Esophagus mucosa (tissue), 1 donor: ENCODE measurements at places on chromosomes 16 and 17. TPM values are rescaled to one million over a fixed set of nuclear protein-coding genes. Genes with fewer than 3 reads are reported as not detected.

The CTRL gene
- 0.64 TPM for total RNA-seq

The PRR29 gene
- not detected for total RNA-seq

The TAOK2 gene
- total RNA-seq: 17.7 TPM

The GLTPD2 gene
- total RNA-seq: not detected

The CTRB1 gene
- total RNA-seq: 0.44 TPM

The ZMYND15 gene
- total RNA-seq: 0.36 TPM

The IL17C gene
- not detected for total RNA-seq

DNA sequence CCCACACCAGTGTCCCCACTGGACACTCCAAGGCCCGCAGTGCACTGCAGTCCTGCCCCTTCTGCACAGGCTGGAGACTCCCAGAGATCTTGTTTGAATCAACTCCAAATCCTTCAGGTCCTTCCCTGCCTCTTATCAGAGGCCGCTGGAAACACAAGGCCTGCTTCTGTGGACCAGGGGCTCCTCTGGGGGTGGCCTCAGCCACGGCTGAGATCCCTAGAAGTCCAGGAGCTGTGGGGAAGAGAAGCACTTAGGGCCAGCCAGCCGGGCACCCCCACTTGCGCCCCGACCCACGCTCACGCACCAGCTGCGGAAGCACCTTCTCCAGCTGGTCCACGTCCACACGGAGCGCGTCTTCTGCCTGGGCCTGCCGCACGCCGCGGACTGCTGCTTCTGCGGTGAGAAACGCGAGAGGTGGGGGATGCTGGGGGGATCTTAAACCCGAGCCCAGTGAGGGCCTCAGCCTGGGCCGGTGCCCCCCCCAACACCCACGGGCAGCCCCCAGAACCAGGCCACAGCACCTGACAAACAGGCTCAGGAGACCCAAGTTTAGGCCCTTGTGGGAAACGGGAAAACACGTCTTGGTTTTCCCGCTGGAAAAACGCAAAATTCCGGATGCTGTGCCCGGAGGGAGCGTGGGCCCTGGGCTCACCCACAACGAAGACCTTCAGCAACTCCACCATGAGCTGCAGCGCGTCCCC lies 3.5 kb downstream of the CENPX start:
- ATAC-seq: no peak

- no peak for ATAC-seq
Measured at GRCh38 chr16:28830531-28830930, 7.7 kb downstream of the ATXN2L start.

GRCh38 chr16:85461814-85462713 lies 151.1 kb upstream of the GSE1 start:
- ATAC-seq: no peak

DNA sequence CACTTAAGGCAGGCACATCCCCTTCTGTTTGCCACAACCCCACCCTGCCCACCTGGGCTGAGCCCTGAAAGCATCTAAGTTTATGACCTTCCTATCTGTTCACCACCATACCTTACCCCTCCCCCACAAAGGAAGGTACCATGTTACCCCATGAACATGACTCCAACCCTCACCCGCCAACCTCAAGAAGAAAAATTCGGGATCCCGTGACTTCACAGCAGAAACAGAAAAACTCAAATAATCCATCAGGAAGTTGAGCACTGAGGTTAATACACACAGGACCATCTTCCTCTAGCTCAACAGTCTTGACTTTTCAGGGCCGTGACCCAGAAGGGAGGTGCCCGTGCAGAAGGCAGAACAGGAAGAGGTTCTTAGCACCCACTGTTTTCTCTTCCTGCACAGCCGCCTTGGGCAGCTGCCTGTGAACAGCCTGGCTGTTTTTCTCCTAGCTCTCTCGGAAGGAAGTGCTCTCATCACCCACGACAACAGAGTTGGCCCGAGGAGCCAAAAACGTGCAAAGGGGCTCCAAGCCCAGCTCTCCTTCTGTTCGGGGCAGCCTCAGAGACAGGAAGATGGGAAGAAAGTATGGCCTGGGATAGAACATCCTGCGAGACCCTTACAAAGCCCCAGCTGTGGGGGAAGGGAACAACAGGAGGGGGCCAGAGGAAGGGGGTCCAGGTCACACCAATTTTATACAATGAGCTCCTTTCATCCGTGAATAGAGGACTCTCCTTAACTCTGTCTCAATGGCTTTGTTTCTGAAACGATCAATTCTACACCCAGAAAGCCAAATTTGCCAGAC lies 101.1 kb downstream of the XYLT1 start:
- peak; percentile 69 for ATAC-seq

GRCh38 chr16:4387781-4388180 lies 16.1 kb downstream of the VASN start:
- no peak for ATAC-seq

DNA sequence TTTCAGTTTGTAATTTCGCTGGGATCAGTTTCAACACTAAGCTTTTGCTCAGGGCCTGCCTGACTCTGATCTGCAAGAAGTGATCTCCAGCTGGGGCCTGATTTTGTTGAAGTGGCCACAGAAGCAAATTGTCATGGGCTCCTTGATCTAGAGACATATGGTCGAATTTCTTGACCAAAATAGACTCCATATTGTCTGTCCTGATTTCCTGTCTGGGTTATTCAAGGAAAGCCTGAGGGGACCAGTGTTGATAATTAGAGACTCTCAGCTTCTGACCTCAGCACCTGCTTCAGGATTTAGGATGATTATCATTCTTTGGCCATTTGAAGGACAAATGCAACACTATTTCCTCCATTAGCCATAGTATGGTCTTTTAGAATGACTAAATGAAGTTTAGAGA lies 48.9 kb upstream of the MSI2 start:
- no peak for ATAC-seq

DNA sequence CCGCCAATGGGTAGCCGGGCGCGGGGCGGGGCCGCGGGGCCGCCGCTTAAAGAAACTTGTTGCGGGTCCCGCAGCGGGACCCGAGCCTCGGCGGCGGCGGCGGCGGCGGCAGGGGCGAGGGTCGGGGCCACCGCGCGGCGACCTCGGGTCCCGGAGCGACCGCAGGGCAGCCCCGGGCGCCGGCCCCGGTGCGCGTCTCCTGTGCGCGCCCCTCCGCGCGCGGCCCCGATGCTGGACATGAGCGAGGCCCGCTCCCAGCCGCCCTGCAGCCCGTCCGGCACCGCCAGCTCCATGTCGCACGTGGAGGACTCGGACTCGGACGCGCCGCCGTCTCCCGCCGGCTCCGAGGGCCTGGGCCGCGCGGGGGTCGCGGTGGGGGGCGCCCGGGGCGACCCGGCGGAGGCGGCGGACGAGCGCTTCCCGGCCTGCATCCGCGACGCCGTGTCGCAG lies at the start of gene SOX8:
Gene SOX8, plus strand, starts transcription at position 76 of the 450 bp plus-strand sequence. Its CDS starts 153 bp downstream, at position 229.
- ATAC-seq: no peak

DNA sequence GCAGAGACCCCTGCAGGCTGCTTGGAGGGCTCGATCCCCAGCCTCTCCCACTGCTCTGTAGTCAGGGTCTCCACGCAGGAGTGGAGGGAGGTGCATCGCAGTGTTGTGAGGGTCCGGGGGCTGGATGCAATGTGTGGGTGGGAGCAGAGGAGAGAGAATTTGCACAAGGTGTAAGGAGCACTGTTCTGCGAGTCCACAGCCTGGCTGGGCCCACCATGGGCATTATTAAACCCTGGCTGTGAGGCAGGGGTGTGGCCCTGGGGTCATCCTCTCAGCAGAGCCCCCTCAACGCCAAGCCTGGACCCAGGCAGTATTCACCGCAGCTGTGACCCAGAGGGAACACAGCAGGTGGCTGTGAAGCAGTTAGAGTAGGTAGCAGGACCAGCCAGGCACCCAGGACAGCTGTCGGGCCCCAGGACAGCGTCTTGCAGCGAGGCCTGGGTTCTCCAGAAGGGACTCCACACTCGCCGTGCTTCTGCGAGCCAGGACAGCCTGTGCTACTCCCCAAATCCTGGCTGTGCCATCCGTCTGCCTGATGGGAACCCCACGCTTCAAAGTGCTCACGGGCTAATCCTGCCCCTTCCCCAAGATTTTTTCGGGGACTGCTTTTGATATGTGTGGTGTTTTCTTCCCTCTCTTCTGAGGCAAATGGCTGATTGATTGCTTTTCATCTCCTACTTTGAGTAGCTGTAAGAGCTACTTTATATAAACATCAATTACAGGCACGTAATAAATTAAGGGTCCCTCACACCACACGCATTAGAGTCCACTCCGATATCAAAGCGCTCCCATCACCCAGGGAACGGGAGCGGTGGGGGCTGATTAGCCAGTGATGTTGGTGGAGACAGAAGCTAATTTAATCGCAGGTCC lies 100.9 kb upstream of the GSE1 start:
- no peak for ATAC-seq

DNA sequence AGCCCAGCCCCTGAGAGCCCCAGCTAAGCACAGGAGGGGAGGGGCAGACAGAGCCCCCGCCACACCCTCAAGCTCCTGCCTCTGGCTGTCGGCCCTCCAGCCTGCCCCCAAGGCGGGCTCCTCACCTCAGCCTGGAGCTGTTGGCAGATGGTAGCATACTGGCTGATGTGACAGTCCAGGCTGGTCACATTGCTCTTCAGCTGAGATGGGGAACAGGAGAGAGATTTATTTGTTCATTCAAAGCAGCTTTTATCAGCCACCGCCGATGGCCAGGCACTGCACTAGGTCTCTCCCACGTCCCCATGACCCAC lies 14.8 kb downstream of the KIF18B start:
- ATAC-seq: no peak

DNA sequence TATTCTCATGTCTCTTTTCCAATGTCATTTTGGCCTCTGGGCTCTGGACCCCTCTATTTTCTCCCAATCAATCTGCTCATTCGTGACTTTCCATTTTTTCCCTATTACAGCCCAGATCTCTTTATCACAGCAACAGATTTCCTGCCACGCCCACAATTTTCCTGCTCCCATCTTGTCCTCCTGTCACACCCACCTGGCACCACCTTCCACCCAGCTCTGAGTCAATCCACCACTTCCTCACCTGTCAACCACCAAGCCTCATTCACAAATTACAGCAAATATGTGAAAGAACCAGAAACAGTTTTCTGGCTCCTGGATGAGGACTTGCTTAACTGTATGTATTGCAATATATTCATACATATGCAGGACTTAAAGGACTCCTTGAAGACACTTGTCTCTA lies 311.3 kb downstream of the GRIN2A start:
- ATAC-seq: no peak

DNA sequence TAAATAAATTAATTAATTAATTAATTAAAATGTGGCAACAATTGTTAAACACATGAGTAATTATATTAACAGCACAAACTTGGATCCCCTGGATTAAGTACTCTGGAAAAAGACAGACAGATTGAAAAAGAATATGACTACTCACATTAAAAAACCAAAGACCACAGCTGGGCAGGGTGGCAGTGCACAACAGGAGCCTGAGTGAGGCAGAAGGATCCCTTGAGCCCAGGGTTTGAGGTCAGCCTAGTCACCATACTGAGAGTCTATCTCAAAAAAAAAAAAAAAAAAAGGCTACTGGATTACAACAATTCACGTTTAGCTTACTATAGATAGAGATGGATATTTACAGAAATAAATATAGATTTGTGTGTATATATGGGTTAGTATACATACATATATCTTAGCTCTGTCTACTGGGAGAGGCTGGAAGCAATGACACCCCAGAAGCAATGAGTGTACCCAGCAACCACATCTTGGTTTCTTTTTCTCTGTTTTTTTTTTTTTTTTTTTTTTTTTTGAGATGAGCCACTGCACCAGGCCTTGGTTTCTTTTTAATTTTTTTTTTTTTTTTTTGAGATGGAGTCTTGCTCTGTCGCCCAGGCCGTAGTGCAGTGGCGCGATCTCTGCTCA lies 10.6 kb upstream of the SUZ12 start:
- no peak for ATAC-seq

DNA sequence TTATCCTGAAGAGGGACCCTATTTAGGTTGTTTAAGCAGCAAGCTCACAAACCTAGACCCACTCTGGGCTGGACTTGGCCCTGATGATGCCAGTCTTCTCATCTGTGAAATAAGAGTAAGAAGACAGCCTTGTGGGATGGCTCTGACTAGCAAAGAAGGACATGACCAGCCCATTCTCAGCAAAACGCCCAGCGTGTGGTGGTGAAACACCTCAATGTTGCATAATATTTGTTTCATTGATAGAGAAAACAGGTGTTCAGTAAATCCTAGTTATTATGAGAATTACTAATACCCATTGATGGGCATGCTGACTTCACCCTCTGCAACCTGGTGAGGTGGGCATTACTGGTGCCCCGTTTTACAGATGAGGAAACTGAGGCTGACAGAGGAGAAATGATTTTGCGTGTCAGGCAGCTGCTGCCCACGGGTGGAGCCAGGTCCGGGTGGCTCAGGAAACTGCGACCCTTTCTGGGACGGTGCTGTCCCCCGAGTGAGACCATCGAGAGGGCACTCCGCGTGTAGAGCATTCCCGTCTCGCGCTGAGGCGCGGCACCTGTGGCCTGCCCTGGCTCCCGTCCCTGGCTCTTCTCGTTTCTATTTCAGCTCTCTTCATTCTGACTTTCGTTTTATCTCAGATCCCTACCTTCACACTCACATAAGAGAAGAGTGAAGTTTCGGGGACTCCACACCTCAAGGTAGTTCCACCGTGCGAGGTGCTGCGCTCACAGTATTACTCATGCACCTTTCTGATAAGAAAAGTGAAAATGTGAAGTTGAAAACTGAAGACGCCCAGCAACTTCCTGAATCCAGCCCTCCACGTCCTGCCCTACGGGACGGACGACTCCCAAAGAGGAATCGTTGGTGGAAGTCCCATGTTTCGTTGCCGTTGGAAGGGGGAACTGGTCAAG lies 48.5 kb downstream of the IRF8 start:
- peak; percentile 33 for ATAC-seq

GRCh38 chr16:77194295-77195231 lies 3.6 kb downstream of the MON1B start:
- no peak for ATAC-seq

DNA sequence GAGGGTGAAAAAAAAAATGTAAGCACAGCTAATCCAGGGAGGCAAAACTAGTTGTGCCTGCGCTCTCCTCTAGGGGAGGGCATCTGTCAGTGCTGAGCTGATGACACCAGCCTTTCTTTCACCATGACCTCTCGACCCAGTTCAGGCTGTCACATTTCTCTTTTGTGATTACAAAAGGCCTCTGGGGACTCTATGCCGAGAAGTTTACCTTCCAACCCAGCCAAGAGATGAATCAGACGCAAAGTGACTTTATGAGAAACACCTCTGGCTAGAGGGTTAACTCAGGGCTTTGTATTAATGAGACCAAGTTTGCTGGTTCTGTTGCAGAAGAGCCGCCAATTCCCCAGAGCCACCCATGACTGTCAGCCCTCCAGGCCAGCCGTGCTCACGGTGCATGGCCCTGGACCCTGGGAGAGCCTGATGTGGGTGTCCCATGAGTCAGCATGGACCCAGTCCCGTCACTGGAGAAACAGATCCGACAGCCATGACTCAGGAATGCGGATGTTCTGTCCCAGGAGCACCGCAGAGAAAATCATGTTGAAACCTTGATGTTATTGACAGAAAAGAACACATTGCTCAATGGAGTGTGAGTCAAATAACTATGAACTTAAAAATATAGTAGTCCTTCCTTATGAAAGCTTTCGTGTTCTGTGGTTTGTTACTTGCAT lies 437.2 kb downstream of the HS3ST3B1 start:
- peak; percentile 98 for ATAC-seq

- ATAC-seq: no peak
Measured at GRCh38 chr17:11899537-11899942, 97.7 kb downstream of the ZNF18 start.
